Smooth muscle cell of the brain vasculature (primary cell): ENCODE measurements at places on chromosomes 4 and X.
A peak's percentile ranks its signal among the peaks of the same experiment; 100 is the strongest.

DNA sequence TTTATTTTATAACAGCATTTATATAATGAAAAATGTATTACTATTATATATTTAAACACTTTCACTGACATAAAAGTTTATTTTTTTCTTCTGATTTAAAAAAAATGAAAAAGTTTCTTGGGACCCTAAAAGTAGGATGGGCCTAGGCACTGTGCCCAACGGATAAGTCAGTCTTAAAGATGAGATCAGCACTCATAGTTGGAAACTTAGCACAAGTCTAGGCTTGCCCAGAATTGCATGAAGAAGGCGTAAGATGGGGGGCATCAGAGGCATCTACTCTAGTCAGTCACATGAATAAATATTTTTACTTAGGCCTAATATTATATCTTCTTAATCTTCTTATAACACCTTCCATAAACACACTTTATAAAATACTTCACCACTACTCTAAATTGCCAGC is 306.7 kb upstream of the GRID2 start:
- DNase-seq: no peak

DNA sequence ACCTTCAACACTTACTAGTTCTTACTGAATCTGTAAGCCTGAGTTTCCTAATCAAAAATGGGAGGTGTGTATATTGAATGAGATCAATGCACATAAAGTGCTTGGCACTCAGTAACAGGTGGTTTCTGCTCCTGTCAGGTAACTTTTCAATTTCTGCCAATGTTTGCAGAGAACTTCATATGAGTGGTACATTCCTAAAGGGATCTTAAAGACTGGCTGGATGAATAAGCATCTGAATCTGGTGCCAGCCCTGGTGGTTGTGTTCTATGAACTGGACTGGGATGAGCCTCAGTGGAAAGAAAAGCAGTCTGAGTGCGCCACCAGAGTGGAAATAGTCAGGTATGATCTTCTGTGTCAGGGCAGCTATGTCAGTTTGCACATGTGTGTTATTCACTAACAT is 7.0 kb downstream of the TRAPPC11 start:
- no peak for DNase-seq

DNA sequence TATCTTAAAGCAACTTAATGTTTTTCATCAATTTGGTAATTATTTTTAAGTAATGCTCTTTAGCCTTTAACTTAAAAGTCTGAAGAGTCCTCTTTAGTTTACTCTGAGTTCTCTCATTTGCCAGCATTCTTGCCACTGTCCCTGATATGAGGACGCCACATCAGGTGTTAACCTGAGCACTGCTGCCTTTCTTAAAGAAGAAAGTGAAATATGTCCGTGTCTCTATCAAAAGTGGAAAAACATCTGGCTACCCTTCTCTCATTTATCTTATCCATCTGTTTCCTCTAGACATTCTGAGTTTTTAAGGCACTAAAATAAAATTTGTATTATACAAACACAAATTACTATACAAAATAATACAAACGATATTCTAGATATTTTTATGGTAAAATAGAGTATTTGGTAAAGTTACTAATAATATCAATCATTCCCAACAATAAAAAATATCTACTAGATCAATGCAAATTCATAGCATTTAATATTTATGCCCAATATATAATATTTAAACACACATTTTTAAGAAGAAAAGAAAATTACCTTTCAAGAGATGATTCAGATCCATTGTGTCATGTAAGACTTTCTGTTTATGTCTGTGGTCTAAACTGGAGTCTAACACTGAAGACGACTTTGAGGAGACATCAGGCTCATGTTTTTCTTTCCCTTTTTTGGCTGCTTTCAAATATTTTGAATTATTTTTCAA is 14.0 kb downstream of the CFAP97 start:
- DNase-seq: no peak

DNA sequence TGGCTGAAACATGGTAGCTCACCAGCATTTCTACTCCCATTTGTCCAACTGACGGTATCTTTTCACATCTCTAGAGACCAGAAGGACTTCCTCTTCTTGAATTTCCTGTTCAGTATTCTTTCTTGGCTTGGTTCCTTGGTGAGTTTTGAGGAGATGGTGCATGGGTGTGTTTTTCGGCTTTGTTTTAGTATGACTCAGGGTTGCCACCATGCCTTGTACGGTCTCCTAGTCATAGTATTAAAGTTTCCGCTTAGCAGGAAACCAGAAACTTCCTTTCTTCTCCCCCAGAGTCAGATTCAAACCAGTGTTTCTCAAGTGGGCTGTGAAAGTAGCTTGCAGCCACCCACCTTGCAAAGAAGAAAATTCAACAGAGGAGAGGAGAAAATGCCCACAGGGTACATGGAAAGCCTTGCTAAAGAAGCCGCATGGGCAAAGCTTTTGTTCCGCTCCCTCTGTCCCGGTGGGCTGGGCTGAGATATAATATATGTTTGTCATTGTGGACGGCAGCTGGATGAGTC is 5.7 kb downstream of the CD99 start:
- DNase-seq: peak; percentile 33

GRCh38 chr4:129550281-129550785 is 454.4 kb downstream of the C4orf33 start:
- no peak for DNase-seq

DNA sequence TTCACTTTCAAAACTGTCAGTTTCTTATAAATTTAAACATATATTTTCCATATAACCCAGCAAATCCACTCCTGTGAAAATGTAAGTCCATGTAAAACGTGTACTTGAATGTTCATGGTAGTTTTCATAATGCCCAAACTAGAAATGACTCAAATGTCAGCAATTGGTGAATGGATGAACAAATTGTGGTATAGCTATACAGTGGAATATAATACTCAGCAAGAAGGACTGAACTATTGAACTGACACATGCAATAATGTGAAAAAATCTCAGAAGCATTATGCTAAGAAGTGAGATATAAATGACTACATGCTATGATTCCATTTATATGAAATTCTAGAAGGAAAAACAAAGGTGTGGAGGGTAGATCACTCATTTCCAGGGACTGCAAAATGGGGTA is 52.2 kb downstream of the USP53 start:
- DNase-seq: no peak

DNA sequence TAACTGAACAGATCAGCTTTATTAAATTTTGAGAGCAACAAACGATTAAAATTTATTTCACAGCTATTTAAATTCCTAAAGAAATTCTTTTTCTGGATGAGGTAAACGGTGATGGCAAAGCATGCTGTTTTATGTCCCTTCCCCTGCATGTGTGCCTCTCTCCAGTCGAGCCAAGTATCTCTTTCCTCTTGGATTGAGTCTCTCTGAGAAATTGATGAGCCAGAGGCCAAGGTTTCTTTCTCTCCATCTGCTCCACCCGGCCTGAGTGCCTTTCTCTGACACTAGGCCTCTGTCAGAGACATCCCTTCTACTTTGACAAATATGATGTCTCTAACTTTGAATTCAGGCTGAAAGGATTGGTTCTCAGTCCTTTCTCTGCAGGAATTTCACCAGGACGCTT is 42.6 kb upstream of the PARM1 start:
- DNase-seq: no peak
